ENCODE measurements at places on chromosomes 1 and 21.

- DNase-seq = no peak
These were observed 25.0 kb upstream of the ZNF436 start for GRCh38 chr1:23394684-23395083.

GRCh38 chr1:194931166-194931565 lies 1677.1 kb downstream of the KCNT2 start:
- no peak for DNase-seq

GRCh38 chr1:99725996-99726395 lies 40.4 kb downstream of the FRRS1 start:
- DNase-seq = no peak

DNA sequence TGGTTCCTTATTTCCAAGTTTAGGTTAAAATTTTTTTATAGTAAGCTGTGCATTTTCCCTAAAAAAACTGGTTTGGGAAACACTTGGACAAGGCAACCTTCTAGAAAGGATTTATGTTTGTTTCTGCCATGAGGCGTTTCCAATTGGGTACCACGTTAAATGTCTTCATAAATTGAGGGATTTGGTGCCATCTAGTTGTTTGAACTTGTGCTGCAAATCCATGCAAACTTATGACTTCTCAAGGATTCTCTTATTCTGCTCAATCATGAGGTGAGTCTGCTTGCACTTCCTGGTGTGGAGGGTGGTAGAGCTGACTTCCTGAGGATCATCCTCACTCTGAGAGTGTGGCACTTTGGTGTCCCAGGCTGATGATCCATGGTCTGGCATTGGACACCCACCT lies 123.3 kb downstream of the PCNX2 start:
- no peak for DNase-seq

DNA sequence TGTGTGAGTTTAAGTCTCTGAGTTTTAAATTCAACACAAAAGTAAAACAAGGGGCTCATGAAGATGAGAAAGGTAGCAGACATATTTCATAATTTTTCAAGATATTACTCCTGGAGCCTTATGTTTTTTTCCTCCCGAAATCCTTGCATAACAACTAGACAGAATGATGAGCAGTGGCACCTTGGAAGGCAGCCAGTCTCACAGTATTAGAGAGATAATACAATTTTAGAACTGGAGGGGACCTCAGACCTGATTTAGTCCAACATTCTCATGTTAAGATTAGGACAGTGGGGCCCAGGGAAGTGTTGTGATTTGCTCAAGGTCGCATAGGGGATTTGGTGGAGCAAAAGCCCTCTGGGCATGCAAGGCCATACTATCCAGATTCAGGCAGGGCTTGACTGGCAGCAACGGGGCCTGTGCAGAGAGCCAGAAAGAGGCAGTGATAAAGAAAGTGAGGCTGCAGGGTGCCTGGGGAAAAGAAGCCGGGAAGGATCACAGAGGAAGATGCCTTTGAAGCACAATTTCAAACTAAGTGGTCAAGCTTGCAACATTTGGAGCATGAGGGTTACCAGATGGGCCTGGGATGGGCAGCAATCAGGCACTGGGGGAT lies 31.4 kb upstream of the BCL9 start:
- no peak for DNase-seq

DNA sequence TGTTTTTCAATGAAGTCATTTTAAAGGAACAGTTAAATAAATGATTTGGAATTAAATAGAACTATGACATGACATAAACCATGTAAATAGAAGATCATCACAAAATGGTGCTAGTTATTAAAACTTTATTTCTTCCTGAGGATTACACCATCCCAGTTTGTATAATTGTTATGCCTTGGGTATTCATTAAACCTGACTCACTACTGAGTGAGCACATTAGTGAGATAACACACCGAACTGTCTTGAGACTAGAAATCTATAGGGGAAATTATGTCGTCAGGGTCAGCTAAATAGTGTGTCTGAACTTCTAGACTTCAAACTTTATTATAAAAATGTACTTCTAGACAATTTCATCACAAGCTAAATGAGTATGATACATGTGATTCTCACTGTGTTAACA lies 189.4 kb downstream of the NCAM2 start:
- no peak for DNase-seq

GRCh38 chr1:164051782-164052181 lies 507.2 kb upstream of the PBX1 start:
- no peak for DNase-seq

GRCh38 chr1:222357252-222357651 lies 190.7 kb downstream of the HHIPL2 start:
- DNase-seq = no peak

- DNase-seq = peak; percentile 36
These were observed 1.1 kb upstream of the PRXL2B start for GRCh38 chr1:2585318-2586092.

GRCh38 chr21:36297406-36297937 lies 22.5 kb upstream of the MORC3 start:
- DNase-seq = no peak

GRCh38 chr1:11585389-11585788 lies 68.8 kb downstream of the FBXO2 start:
- DNase-seq = no peak

GRCh38 chr1:160377585-160378206 lies 10.8 kb downstream of the NHLH1 start:
- DNase-seq = no peak

DNA sequence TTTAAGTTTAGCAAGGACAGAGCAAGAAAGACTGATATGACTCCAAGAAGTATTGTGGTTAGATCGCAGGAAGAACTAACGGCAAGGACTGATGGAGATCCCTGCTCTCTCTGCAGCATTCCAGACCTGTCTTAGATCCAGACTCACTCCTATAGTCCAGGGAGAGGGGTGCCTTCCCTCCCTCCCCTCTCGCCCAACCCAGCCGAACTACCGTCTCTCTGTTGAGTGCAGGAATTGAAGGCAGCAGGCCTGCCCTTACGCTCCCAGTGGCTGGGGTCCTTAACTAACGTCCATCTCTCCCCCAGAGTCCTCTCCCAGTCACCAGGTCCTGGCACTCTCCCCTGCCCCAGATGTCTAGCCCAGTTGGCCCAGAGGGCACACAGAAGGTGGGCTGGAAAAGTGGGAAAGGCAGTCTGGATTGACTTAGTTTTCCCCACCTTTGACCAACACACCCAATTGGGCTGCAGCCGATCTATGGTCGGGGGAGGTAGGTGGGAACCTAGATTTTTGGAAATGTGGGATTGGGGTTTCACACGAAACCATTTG lies 1.1 kb downstream of the CRABP2 start:
- no peak for DNase-seq

DNA sequence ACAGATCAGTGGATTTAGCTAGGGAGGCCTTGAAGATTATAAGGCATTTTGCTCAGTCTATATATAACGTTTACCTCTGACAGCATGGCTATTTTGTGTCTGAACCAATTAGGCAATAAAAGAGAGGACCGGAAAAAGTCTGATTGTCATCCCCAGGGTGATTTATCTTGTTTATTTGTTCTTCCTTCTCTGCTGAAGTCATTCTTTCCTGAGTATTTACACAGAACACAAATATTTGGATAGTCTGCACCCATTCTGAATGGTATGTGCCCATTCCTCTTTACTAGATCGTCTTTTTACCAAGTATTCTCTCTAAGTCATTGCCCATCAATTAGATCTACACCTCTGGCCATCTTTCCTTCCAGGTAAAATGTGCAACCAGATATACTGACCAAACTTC lies 1602.9 kb downstream of the KCNT2 start:
- no peak for DNase-seq

DNA sequence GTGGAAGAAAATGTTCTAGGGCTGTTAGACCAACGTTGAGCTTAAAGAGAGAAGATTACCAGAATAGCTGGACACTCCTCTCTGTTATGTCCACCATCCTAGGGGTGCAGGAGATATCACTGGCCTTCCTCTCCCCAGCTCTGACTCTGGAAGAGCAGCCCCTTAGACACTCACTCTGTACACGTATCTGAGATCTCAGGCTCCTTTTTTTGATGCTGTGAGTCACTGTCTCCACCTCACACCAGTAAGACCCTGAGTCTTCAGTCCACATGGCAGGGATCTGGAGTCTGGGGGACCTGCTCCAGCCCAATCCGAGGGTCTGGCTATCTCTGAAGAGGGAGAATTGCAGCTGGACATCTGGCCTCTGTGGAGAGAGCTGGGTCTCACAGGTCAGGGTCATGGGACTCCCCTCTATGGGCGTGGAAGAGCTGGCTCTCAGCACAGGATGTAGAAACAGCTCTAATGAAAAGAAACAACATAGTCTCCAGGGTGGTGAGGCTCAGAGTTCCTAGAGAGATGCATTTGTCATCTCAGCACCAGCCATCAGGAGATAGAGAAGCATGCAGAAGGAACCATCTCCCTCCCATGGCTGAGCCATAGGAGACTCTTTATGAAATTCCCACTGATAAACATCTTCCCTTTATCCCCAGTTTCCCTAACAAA lies 3.5 kb downstream of the FCRL3 start:
- no peak for DNase-seq

- DNase-seq = no peak
These were observed 91.0 kb downstream of the OLFML2B start for GRCh38 chr1:161932668-161933067.

- no peak for DNase-seq
These were observed 140.5 kb upstream of the COL6A1 start for GRCh38 chr21:45841033-45841432.

GRCh38 chr21:37145635-37146111 lies 72.6 kb downstream of the TTC3 start:
- no peak for DNase-seq

GRCh38 chr1:167328816-167329483 lies 108.3 kb downstream of the POU2F1 start:
- no peak for DNase-seq

- DNase-seq = no peak
These were observed 48.8 kb downstream of the RNF220 start for GRCh38 chr1:44453798-44454349.

- DNase-seq = no peak
These were observed 26.7 kb upstream of the MX1 start for GRCh38 chr21:41399246-41399800.

GRCh38 chr1:206864939-206865671 lies at the start of gene IL20:
IL20 (plus strand) TSS chr1:206865623; CDS start chr1:206865853, 230 bp downstream.
- peak; percentile 78 for DNase-seq

DNA sequence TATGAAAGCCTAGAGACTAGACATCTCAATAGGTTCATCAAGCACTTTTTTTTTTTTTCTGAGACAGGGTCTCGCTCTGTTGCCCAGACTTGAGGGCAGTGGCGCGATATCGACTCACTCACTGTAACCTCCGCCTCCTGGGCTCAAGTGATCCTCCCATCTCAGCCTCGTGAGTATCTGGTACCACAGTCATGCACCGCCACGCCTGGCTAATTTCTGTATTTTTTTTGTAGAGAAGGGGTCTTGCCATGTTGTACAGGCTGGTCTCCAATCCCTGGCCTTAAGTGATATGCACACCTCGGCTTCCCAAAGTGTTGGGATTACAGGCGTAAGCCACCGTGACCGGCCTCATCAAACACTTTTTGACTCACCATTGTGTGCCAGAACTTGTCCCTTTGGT lies 613 bp upstream of the GPATCH4 start:
- no peak for DNase-seq

GRCh38 chr1:204990721-204991341 lies 52.2 kb upstream of the CNTN2 start:
- DNase-seq = no peak

- DNase-seq = no peak
These were observed 163.7 kb upstream of the EDN2 start for GRCh38 chr1:41648230-41648629.

GRCh38 chr1:54280651-54281050 lies 80.7 kb downstream of the MRPL37 start:
- DNase-seq = no peak

DNA sequence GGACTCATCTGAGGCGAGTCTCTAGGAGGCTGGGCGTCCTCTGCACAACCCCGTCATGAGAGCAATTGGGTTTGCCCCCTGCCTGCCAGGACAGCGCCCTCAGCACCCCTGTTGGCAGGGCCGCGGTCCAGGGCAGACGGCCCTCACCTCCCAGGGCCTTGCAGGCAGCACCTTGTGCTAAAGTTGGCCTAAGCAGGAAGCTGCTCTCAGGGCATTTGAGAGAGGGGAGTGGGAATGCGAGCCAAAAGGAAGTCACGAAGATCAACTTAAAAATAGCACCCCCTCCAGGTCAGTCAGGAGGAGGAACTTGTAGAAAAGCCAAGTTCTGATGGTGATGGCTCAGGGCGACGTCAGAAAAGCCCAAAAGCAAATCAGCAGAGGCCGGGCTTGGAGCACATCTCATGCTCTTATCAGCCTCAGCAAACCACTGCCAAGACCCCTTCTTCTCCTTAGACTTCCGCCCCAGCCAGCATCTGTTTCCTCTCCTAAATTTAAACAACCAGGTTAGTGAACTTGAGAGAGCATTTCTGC lies 12.6 kb upstream of the ADORA3 start:
- no peak for DNase-seq

GRCh38 chr1:163528710-163529348 lies 207.1 kb downstream of the NUF2 start:
- DNase-seq = no peak

- no peak for DNase-seq
These were observed 35.2 kb downstream of the POFUT2 start for GRCh38 chr21:45252448-45252925.

DNA sequence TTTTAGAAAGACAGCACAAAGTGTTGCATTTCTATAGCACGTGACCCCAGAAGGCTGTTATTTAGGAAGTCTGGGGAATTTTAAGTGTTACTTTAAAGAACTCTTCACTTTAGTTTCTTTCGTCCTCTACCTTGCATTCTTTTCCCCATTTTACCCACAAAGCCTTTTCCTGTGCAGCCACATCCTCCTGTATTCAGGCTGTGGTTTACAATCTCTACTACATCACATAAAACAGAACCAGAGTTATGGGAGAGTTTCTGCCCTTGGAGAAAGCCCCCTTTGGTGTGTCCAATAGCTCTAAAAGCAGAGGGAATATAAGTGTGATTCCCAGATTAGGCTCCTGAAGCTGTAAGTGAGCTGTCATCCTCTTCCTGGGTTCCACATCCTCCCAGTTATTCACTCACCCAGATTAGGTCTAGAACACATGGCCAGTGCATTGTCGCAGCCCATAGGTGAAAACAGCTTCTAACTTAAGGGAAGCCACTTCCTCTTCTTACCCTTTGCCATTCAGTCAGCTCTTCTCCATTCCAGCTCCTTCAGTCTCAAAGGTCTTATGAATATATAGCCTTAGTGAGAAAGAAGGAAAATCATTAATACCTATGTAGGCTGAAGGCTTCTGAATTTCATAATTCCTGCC lies 171.1 kb downstream of the PIGK start:
- DNase-seq = no peak

DNA sequence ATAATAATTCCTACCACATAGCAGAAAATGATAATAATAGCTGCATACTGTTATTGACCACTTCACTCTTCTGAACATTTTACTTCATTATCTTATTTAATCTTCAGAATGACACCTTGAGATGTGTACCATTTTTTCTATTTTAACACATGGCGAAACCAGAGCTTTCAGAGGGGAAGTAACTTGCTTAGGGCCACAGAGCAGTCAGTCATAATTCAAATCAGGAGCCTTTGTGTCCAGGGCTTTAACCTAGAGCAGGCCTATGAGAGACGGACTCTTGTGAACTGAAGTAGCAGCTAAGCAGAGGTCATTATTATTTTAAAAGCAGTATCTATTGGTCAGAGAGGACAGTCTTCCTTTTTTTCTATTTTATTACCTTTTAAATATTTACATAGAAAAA lies 114.0 kb downstream of the ROR1 start:
- no peak for DNase-seq

Data from stimulated activated CD8-positive, alpha-beta memory T cell treated with anti-CD3 and anti-CD28 coated beads, Interleukin-4, amount 100 ng/mL, for 1 hour (primary cell).